ENCODE measurements at places on chromosomes 16 and 17.
A peak's percentile ranks its signal among the peaks of the same experiment; 100 is the strongest.

DNA sequence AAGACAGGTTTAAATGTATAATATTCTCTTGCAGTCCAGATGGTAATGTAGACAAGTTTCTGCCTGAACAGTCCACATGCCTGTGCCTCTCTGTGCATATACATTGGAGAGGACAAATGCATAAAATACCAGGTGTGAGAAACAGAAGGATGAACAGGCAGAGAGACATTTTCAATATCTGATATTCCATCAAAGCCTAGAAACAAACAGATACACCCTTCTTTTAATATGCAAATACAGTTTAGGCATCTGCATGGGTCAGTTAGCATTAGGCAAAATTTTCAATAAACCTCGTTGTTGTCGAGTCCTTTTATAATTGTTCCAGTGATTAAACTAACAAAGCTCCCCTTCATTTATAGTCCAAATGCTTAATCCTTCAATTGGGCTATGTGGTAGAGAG, 897 bp downstream of the OMG start:
- no peak for DNase-seq

DNA sequence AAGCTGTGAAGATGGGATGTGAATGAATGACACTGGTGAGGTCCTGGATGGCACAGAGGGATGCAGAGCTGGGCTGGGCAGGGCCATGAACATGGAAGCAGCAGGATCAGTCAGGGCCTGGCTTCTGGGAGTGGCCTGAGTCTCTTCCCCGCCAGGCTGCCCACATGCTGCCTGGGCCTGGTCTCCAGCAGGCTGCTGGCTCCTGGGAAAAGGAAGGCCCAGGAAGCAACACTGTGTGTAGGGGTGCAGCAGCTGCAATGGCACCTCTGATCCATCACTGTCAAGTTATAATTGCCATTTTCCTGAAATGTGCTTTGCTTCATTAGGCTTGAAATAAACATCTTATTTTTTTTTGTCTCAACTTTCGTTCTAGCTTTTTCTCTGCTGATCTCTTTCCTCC, 260.2 kb upstream of the N4BP1 start:
- DNase-seq = no peak

DNA sequence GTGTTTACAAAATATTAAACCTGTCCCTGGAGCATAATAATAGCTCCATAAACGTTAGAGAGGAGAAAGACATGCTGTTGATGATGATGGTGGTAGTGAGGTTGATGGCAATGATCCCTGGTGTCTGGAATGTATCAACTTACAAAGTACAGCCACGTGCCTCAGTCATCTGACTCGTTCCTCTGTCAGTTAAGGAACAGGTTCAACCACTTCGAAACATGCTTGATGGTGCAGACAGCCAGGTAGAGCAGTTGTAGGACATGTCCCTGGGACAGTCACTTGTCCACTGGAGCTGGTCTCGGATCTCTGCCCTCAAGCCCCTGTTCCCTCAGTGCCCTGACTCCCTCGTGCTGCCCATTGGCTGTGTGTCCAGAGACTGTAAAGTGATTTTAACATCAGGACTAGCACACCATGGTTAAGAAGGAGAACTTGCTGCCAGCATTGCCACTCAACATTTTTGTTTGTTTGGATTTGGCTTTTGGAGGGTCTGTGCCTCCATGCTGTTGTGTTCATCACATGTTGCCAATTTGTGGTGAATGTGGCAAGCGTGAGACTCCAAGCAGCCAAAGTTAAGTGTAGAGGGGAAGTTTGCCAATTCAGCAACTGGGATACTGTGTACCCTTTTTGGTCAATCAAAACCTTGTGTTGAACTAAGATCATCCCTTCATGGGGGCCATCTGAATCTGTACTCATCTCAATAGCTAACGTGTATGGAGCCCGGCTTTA, 16.3 kb upstream of the SALL1 start:
- DNase-seq = no peak

DNA sequence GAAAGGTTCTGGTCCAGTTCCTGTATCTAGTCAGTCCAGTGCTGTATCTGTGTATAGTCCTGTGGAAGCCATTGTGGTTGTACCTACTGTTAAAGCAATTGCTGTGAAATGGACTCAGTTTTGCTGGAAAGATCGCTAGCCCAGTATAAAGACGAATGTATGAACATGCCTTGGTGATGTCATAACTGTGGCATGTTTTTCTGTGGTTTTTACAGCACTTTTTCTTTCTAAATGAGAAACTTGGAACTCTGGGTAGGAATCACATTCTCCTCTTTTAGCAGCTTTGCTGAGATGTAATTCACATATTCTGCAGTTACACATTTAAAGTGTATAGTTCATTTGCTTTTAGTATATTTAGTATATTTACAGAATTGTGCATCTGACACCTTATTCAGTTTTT, 58.1 kb downstream of the MAP2K4 start:
- DNase-seq = peak; percentile 26

DNA sequence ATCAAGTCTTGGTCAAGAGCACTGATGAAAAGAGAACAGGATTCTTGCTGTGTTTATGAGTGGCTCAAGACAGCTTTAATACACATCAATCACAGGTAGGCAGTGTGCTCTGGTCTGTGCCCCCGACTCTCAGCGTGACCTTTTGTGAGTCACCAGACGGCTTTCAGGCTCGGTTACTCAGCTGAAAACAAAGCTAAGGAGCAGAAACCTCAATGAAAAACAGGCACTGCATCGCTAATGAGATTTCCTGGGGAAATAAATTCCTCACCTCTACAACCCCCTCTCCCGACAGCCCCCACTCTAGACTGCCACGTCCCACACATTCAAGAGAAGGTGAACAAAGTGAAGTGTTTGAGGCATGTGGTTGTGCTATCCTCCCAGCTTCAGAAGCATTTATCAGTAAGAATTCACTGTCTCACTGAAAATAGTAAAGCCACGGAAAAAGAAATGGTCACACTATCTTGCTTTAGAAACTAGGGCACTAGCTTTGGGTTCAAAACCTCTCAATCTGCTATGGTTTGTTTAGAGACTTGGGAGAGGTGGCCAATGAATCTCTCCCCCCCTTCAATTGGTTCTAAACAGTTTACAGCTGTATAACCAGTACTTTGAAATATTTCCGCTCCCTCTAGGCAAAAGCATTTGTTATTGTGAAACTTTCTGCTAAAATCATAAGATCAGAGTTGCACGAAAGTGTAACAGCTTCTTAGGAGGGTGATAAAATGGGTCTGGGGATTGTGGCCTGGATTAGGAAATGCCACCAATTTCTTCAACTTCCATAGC, 199.5 kb upstream of the PMFBP1 start:
- peak; percentile 32 for DNase-seq

GRCh38 chr16:11833951-11834695, 17.2 kb downstream of the RSL1D1 start:
- DNase-seq = no peak

DNA sequence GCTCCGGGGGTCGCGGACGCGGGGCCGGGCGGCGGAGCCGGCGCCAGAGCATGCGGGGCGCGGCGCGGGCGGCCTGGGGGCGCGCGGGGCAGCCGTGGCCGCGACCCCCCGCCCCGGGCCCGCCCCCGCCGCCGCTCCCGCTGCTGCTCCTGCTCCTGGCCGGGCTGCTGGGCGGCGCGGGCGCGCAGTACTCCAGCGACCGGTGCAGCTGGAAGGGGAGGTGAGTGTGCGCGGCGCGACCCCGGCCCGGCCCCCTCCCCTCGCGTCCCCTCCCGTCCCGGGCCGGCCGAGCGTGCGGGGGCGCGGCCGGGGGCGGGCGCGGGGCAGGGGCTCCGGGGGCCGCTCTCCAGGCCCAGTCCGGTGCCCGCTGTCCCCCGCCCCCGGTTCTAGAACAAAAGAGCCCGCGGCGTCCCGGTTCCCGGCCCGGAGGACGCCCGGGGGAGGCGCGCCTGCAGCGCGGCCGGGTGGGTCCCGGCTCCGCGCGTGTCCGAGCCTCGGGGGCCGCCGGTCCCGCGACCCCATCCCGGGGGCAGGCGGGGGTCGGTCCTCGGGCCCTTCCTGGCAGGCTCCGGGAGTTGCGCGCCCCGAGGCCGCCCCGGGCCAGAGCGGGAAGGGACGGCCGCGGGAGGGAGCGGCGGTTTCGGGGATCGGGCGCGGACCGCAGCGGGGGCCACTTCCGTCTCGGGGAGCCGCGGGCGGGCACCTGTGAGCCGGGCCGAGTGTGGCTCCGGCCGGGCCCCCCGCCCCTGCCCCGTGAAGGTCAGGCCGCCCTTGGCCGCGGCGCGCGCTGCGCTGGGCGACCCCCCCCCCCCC, 563 bp downstream of the METRNL start:
- DNase-seq = no peak

DNA sequence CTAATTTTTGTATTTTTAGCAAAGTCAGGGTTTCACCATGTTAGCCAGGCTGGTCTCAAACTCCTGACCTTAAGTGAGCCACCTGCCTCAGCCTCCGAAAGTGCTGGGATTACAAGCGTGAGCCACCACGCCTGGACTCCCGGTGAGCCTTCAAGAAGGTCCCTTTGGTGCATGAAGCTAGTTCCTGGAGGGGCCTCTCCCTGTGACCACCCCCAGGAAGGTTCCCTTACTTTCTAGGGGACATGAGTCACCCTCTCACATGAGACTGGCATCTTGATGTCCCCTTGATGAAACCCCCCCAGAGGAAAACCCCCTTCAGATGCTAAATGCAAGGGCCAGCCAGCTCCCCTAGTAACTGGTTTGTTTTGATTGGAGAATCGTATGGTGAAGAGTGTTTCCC, 12.8 kb downstream of the CARHSP1 start:
- DNase-seq = no peak

DNA sequence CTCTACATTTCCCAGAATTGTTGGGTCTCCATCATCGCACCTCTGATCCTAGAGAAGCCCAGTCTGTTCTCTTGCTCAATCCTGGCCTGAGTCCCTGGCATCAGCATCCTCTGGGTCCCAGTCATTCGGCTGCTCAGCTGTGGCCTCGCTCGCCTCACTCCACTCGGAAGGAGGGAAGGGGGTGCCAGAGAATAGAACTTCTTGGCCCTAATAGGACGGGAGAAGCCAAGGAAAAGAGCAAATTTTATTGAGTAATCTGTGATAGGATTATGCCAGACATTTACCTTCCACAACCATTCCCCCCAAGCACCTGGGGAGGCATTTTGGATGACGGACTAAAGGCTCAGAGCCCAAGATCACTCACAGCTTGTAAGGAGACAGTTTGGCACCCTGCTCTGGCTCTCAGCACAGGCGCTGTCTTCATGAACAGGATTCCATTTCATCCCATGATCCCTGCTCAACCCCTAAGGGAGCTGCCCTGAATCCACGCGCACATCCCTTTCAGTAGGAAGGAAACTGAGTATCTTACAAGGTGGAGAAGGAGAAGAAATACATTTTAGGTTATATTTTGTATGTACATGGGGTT, 498 bp upstream of the CLEC10A start:
- DNase-seq = no peak

GRCh38 chr17:80694085-80694991, 149.7 kb downstream of the RPTOR start:
- no peak for DNase-seq

DNA sequence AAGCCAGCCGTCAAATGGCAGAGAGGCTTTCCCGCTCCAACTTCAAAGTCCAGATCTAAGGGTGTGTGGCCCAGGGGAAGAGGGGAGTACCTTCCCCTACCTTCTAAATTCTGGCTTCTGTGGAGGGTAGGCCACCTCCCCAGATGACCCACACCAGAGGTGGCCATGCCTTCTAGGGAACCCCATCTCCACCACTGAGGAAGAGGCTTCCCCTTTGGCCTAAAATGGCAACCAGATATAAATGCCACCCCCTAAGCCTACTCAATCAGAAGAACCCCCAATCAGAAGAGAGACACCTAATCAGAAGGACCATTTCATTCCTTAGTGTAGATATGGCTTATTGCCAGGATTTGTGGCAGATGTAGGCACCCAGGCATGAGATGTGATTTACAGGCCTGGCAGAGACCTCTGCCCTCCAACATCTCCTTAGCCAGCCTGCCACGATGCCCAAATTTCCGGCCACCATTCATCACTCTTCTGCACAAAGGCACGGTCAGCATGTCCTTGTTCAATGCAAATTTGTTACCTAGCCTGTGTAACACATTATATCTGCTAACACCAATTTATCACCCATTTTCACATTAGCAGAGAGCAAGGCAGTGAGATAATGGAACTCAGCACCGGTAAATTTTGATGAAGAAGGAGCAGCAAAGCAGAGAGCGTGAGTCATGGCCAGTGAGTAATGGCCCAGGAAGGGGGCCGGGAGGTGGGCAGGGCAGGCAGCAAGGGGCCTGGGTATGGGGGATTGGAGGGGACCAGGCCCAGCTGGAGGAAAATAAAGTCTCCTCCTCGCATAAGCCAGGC, 1.2 kb upstream of the MGAT5B start:
- no peak for DNase-seq

DNA sequence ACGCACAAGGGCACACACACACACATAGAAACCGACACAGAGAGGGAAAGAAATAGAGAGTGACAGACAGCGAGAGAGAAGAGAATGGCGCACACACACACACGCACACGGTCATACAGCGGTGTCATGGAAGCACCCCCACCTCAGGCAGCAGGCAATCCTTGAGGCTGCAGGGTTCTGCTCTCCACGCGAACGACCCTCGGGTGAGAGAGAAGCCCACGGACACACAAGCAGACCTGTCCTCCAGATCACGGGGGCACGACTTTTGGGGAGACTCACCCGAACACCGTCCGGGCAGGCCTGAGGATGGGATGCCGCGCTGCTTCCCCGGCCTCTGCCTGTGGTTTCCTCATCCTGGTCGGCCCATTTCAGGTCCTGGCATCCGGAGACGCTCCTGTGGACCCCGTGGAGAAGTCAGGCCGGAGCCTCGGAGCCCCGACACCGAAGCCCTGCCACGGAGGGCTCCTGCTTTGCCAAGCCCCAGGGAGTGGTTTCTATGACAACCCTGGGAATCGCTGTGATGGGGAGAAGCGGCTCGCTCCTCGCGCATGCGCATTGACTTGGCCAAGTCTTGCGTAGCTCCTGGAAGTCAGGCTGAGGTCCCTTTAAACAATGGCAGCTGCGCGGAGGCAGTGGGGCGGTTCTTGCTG, 118.2 kb upstream of the KCNJ18 start:
- DNase-seq = peak; percentile 33

DNA sequence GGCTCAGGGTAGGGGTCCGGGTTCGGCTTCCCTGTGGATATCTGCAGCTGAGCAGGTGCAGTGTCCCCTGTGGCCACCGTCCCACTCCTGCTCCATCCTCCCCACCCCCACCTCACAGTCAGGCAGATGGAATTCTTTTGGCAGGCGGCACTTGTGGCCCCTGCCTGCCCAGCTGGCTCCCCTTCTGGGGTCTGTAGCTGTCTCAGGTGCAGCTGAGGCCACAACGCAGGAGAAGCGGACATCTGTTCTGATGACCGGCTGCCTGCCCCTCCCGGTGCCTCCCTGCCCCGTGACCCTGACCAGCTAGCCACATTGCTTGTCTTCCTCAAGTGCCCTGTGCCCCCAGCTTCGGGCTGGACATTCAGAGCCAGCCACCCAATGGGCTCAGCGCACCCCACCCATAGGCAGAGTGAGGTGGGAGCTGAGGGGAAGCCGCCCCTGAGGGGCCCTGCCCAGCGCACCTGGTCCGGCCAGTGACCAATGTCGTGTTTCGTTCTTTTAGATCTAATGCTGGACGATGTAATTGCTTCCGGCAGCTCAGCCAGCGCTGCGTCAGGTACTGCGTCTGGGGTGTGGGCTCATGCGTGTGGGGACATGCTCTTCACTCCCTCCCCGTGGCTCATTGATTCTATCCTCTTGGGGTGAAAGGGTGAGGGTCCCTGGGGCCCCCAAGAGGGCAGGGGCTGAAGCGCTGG, 25.2 kb upstream of the ABCC3 start:
- DNase-seq = no peak

GRCh38 chr17:78706271-78706915, 75.7 kb downstream of the CYTH1 start:
- no peak for DNase-seq
